ENCODE measurements at places on chromosomes 1 and 21. TPM values are rescaled to one million over a fixed set of nuclear protein-coding genes. Genes with fewer than 3 reads are reported as not detected.
A peak's percentile ranks its signal among the peaks of the same experiment; 100 is the strongest.

The KCNJ15 gene
- total RNA-seq: 0.98 TPM

- no peak for DNase-seq
These were observed 11.9 kb upstream of the TMEM61 start for GRCh38 chr1:54968551-54968950.

GRCh38 chr1:202365092-202365815 is 16.8 kb downstream of the PPP1R12B start:
- peak; percentile 46 for DNase-seq

The FAM167B gene
- 6.9 TPM for total RNA-seq

The TEDDM1 gene
- total RNA-seq: not detected

The CLDN8 gene
- 0.16 TPM for total RNA-seq

The SH3D21 gene
- 18.0 TPM for total RNA-seq

GRCh38 chr21:32099812-32100416 is 178.9 kb downstream of the MIS18A start:
- no peak for DNase-seq

- no peak for DNase-seq
These were observed 2.4 kb downstream of the LIN28A start for GRCh38 chr1:26413031-26413430.

- no peak for DNase-seq
These were observed 42.3 kb upstream of the SYT14 start for GRCh38 chr1:209895709-209896108.

The GREM2 gene
- 2.0 TPM for total RNA-seq

The FAM78B gene
- total RNA-seq: 0.98 TPM

The MFAP2 gene
- total RNA-seq: 4.5 TPM

The KRTAP7-1 gene
- total RNA-seq: not detected

GRCh38 chr1:159854693-159855192 is 7.7 kb downstream of the VSIG8 start:
- DNase-seq: peak; percentile 67

DNA sequence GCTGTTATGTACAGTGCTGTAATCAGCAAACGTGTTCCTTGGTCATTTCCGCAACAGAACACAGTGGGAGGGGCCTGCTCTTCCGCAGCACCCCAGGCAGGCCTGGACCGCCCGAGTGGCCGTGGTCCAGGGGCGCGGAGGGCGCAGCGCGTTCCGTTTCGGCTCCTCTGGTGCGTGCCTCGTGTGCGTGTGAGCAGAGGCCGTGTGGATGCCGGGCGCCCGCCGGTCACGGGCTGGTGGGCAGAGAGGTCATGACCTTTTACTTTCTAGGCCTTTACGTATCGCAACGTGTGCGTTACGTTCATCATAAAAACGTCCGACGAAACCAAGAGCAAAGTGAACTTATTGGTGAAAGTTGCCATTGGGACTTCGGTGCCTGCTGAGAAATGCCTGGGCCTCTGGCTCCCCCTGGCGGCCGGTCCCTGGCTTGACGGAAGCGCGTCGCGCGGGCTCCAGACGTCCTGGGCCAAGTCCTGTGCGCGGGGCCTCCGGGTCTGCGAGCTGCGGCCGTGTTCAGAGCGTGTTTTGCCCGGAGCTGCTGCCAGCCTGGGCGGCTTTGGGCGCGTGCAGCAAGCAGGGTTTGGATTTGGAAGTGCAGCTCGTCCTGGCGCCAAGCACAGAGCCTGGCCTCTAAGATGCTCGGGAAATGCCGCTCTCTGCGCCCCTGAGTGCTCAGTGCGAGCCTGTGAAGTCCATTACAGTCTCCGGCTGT is 34.4 kb downstream of the COL18A1 start:
- DNase-seq: peak; percentile 63

The EXOSC10 gene
- 97.6 TPM for total RNA-seq

- no peak for DNase-seq
These were observed 65.5 kb upstream of the DPYD start for GRCh38 chr1:97986041-97987005.

DNA sequence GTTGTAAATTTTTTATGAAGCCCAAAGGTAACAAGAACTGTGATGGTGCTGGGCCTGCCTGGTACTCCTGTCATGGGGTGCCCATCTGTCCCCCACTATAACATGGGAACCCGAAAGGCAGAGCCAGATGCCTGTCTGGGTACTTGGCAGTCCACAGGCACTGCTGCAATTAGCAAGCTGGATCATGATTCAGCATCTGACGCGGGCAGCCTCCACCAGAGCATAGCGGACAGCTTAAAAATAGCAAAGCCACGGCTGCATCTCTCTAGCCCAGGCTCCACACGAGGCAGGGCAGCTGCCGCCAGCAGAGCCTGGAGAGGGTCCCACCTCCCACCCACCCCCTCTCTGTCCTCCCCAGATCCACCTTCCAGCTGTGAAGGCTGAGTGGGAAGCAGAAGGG is 22.9 kb downstream of the SUSD4 start:
- DNase-seq: no peak

The CDK18 gene
- total RNA-seq: 12.3 TPM

GRCh38 chr1:157584503-157584902 is 13.4 kb downstream of the FCRL4 start:
- no peak for DNase-seq
